ENCODE measurements at places on chromosomes 1 and 21.

DNA sequence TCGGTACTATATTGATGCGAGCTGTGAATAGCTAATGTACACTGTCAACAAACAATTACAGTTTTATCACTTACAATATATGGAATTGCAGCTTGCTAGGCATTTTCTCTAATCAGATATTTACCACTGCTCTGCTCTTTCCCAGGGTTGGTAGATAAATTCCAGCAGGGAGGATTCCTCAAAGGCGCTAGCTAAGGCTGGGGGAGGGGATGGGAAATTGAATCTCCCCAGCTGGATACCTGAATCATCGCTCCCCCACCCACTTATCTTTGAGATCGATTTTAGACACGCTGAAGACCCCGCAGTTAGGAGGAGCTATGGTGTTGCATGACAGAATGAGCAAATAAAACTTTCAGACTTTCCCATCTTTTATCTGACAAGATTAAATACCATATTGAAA, 127.2 kb downstream of the CSMD2 start:
- DNase-seq = no peak

DNA sequence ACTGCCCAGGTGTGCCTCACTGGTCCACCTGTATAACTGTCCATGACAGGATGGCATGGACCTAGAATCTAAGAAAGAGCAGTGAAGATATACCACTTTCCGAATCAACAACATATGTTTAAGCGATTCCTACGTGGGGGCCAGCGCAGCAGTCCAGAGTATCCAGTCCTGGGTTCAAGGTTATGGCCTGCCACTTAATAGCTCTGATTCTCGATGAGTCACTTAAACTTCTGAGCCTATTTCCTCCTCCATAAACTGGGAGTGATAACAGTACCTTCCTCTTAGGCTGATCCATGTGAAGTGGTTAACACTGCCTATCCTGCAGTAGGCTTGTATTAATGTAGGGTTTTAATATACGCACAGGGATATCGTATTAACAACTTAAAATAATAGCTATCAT, 2.8 kb downstream of the STPG1 start:
- no peak for DNase-seq

GRCh38 chr1:20153000-20153418, 13.9 kb downstream of the PLA2G2F start:
- no peak for DNase-seq

DNA sequence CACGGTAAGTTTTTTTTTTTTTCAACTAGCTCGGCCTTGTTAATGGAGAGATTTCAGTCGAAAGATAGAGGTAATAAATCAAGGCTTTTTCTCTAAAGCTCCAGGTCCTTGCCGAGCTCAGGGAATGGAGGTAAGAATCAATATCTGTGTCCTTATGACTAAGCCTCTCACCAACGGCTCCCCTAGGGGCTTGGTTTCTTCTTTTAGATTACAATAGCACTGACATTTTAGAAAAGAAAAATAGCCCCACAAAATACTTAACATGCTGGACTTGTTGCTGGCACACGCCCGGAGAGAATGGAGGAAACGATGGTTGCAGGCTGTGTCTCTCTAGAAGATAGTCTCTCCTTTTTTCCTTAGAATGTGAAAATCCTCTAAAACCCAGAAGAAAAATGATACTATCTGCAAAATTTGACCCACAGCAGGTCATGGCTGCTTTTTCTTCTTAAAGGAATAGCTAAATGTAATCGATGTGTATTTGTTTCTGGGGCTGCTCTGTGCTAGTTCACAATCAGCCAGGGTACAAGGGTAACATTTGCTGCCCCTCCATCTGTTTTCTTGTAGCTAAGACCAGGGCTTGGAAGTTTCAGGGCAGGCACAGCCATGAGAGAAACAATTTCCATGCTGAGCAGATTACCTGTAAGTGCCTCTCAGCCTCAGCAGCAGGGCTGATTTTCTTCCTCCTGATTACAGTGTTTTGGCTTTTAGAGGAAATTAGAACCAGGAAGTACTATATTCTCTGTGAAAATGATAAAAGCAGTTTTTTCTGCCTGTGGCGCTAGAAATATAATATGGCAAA, 86.2 kb upstream of the GNG12 start:
- DNase-seq = no peak

Data from AG09309 (cell line).